ENCODE measurements at places on chromosomes 13 and 19.

DNA sequence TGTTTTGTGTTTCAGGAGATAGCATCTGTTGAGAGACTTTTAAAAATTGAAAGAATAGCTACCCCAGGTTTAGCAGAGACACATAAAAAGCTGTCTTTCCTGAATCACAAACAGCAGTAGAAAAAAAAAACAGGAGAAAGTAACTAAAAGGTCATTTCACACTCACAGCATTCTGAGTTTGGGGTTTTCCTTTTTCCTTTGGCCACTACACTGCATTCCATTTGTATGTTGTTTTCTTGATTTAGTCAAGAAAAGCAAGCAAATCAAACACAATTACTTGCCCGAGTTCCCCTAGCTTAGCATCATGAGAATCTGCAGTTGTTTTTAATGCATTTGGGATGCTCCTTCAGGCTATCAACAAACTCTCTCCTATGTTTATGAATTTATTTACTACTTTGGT lies 161.0 kb downstream of the KCTD12 start:
- no peak for DNase-seq

- no peak for DNase-seq
These were observed 278.0 kb downstream of the KLF5 start for GRCh38 chr13:73336773-73337172.

GRCh38 chr13:31008400-31009115 lies 76.1 kb downstream of the TEX26 start:
- DNase-seq: no peak

DNA sequence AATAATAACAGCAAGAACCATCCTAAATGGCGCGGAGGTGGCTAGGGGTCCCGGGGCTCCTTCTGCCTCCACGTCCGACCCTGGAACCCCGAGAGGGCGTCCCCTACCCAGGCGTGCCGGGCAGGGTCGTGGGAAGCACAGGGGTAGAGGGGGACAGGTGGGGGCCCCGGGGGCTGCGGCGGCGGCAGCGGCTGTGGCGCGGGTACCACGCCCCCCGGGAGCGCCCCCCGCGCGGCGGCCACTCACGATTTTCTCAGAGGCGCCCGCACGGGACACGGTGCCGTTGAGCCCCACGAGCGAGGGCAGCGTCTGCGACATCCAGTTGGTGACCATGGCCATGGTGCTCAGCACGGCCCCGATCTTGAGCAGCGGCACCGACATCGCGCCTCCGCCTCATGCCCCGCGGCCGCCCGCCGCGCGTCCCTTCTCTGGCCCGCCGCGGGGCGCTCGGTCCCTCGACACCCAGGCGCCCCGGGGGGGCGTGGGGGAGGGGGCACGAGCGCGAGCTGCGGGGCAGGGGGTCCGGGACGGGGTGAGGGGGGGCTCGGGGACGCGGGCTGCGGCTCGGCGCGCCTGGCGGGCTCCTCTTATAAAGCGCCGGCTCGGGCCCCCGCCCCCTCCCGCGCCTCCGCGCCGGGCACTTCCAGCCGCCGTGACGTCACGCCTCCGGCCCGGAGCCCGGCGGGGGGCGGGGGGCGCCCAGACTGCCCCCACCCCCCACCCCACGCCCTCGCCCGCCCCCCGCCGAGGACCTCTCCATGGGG lies 22.9 kb downstream of the OLFM2 start:
- no peak for DNase-seq

- no peak for DNase-seq
These were observed 86.7 kb downstream of the ZIC5 start for GRCh38 chr13:99884913-99885312.

GRCh38 chr13:51808811-51809210 lies 4.8 kb upstream of the DHRS12 start:
- no peak for DNase-seq

GRCh38 chr19:29961311-29961710 lies 19.3 kb downstream of the URI1 start:
- DNase-seq: no peak

DNA sequence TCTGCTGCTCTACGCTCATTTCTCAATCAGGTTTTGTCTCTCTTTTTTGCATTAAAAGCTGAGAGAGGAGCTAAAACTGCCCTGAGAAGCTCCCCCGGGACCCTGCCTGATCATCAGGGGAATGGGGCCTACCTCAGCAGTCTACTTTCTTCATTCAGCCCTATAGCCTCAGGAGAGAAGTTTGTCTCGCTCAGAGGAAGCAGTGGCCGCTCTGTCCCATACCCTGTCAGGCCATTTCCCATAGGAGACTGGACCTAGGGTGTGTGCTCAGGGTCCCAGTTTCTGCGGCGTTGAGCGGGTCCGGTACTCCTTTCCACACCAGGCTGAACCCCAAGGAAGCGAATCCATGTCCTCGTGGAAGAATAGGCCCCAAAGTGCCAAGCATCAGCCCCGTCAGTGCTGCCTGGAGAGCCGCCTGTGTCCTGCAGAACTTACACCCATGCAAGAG lies 21.7 kb downstream of the UBE2L5 start:
- no peak for DNase-seq

- no peak for DNase-seq
These were observed 14.5 kb upstream of the RAB20 start for GRCh38 chr13:110576070-110576394.

GRCh38 chr19:54127688-54128440 lies 9.7 kb upstream of the CNOT3 start:
- DNase-seq: no peak

DNA sequence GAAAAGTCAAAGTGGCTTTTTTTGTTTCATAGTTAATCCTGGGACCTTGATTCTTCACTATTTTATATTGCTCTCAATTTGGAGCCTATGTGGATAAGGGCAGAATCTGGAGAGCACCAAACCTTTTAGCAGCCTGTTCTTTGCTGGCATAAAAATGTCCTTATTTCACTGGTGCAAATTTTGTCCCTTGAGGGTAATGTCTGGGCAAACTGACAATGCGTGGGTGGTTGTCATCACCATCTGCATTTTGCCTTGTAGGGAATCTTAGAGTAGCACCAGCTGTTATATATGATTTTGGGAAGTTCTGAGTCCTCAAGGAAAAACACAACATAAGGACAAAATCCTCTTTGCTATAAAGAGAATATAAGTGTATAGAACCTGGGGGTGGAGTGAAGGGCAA lies 336.9 kb upstream of the HTR2A start:
- no peak for DNase-seq

GRCh38 chr13:38366954-38367645 lies 17.4 kb downstream of the UFM1 start:
- no peak for DNase-seq

GRCh38 chr19:934865-935479 lies 9.1 kb downstream of the ARID3A start:
- DNase-seq: no peak

DNA sequence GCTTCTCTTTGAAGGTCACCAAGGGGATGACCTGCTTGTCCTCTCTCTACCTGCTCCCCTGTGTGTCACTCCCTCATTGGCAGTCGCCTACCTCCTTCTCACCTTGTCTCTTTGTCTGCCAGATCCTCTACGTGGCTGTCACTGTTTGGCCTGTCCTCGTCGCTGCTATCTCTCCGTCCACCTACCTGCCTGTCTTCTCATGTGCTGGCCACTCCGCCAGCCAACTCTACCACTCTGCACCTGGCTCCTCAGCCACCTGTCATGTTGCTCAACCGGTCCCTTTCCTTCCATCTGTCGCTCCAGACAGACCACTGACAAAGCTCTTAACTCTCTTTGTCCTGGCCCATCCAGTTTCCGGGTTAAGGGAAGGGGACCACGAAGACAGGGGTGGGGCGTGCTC lies at the start of gene KLK12:
Gene KLK12, minus strand, starts transcription at position 299 of the 400 bp plus-strand sequence. CDS start 381 bp downstream, outside the sequence.
- no peak for DNase-seq

DNA sequence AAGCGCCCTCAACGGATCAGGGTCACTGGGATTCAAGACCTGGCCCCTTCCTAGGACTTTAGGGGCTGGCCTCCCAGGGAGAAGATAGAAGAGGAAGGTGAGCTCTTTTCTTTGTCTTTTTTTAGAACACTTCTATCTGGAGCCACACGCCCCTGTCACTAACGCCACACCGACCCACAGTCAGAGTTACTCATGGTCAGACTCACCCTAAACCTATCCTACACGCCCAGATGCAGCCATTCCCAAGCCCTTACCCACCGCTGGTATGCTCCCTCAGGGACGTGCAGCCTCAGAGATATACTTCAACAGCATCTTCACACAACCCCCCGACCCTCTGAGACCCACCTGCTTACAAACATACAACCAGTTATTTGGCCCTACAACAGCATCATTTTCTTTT lies 29.9 kb upstream of the MUC16 start:
- DNase-seq: no peak

- DNase-seq: peak; percentile 51
These were observed at the start of gene ZNF415 for GRCh38 chr19:53132141-53132991. Gene ZNF415, minus strand, starts transcription at chr19:53132910. Its CDS starts 10,234 bp downstream, at chr19:53122676.

- no peak for DNase-seq
These were observed 21.2 kb downstream of the ZNF675 start for GRCh38 chr19:23665651-23666410.

DNA sequence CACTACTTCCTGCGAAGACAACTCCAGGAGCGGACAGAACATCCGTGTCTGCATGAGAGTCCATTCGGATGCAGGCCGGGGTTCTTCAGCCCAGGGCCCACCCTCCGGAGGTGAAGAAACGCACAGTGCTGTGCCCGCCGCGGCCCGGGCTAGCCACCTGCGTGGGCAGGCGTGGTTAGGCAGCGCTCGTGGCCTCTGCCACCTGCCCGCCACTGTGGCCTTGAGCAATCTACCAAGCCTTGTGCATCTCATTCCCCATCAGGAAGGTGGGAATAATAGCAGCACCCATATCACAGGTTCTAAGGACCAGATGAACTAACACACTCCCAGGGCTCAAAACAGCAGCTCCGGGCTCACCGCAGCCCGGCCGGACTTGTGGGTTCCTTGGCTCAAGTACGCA lies 26.7 kb upstream of the PABPC3 start:
- no peak for DNase-seq

DNA sequence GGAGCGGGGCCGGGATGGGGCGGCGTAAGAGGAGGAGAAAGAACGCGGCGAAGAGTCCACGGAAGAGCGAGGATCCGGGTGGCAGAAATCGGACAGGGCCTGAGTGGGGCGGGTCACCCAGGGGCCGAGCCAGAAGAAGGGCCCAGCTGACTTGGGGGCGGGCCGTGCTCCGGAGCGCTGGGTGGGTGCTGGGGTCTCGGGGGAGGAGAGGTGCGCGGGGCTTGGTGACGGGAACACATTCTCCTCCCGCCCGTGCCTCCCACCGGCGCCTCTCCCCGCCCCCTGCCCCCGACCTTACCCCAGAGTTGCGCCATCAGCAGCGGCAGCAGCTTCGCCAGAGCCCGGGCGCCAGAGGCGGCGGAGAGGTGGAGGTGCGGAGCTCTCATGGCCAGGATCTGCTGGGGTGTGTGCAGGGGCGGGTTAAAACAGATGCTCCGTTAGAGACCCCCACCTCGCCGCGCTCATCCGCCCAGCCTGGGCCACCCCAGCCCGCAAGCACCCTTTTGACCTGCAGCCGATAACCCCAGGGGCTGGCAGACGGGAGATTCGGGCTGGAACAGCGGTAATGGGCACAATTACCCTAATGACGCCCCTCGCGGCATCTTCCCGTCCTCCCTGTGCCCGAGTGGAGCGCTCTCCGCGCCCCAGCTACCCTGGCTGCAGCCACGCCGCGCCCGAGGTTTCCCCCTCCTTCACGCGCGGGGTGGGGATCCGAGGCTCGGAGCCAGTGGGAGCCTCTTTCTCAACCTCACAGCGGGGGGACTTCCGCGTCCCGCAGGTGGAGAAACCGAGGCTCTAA lies 565 bp downstream of the KLK10 start:
- no peak for DNase-seq

DNA sequence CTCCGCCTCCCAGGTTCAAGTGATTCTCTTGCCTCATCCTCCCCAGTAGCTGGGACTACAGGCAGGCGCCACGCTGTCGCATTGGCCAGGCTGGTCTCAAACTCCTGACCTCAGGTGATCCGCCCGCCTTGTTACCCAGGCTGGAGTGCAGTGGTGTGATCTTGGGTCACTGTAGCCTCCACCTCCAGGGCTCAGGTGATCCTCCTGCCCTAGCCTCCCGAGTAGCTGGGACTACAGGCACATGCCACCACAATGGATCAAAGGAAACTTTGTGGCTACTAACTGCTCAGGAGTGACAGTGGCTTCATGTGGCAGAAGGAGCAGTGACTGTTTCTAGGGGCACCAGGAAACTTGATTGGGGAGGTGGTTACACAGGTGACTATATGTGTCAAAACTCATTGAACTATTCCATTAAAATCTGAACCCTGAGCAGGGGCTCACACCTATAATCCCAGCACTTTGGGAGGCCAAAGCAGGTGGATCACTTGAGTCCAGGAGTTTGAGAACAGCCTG lies 3.8 kb upstream of the LGALS7B start:
- no peak for DNase-seq

DNA sequence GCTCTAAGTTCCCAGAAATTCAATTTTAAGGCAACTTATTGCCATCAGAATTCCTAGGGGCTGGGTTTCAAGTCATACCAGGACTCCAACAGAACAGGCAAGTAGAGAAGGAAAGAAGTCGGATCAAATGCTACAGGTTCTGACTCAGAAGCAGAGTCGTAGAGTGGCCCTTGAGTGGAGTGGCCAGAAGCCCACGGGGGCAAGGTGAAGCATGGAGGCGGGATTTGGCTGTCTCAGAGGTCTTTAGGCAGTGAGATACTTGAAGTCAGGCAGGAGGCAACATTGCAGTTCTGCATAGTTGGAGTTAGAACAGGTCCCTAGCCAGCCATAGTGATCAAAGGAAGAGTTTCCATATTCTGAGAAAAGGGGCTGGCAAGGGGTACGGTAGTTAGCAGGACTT lies 111.6 kb downstream of the NHLRC3 start:
- DNase-seq: no peak

GRCh38 chr19:46144756-46145155 lies 3.3 kb upstream of the IGFL2 start:
- DNase-seq: no peak

DNA sequence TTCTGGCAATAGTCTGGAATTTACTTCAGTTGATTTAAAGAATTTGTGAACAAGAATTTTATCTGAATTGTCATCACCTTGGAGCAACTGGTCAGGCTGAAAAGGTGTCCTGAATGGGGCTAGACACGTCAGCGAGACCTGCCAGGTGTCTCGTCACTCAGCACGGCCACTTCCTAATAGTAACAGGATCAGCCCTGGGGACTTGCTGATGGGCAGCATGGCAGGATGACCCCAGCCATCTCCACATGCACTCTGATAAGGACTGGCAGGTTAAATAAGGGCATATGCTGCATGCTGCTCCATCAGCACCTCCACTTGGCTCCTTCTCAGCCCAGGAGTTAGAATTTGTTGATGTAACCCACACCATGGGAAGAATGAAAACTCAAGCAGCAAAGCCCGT lies 224.2 kb downstream of the FOXO1 start:
- DNase-seq: no peak

GRCh38 chr19:52923778-52924593 lies 758 bp upstream of the ZNF888 start:
- no peak for DNase-seq

GRCh38 chr19:20565321-20566018 lies at the start of gene ZNF737:
Gene ZNF737, minus strand, starts transcription at chr19:20565781. Its CDS starts 141 bp downstream, at chr19:20565640.
- peak; percentile 95 for DNase-seq

GRCh38 chr13:45179428-45179827 lies 21.4 kb downstream of the KCTD4 start:
- no peak for DNase-seq

- no peak for DNase-seq
These were observed 136.8 kb downstream of the MIPEP start for GRCh38 chr13:23752111-23753001.
